ENCODE measurements at places on chromosomes 2 and 18.

DNA sequence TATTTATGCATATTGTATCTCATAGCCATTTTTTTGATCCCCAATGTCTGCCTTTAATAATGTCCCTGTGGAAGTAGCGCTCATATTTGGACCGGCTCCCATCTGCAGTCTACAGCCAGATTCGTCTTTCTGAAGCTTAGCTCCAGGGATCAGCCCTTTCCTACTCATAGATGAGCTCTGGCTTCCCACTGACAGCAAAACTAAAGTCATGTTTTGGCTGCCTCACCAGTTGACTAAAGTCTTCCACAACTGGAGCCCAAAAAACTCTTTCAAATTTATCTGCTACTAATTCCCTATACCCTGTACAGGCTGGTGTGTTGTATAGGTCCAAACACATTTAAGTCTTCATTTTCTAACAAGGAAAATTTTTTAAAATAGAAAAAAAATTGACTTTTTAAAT lies 294.2 kb upstream of the HNMT start:
- no peak for DNase-seq

DNA sequence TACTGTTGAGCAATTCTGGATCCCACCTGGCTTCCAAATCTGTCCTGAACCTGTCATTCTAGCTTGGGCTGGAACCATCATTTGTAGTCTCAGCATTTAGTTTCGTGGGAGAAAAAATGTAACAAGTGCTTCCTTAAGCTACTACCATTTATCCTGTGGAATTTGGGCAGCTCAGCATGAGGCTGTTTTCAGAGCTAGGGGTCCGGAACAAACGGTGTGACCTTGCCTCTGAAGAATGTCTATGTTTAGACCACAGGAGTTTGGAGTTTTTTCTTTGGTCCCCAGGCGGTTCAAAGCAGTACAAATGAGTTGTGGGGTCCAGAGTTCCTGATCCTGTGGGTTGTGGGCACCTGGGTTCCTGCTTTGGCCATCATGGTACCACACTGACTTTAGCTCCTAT lies 59.1 kb upstream of the TMEM178A start:
- no peak for DNase-seq

GRCh38 chr18:41783065-41783818 lies 171.8 kb upstream of the PIK3C3 start:
- no peak for DNase-seq

- DNase-seq: no peak
These were observed 79.0 kb downstream of the ALPK2 start for GRCh38 chr18:58549814-58550339.

- no peak for DNase-seq
These were observed 83.9 kb downstream of the CBLN2 start for GRCh38 chr18:72460210-72460680.

- no peak for DNase-seq
These were observed 3.2 kb downstream of the STRN start for GRCh38 chr2:36963106-36963505.

GRCh38 chr18:13560306-13560705 lies 166.1 kb downstream of the FAM210A start:
- no peak for DNase-seq

DNA sequence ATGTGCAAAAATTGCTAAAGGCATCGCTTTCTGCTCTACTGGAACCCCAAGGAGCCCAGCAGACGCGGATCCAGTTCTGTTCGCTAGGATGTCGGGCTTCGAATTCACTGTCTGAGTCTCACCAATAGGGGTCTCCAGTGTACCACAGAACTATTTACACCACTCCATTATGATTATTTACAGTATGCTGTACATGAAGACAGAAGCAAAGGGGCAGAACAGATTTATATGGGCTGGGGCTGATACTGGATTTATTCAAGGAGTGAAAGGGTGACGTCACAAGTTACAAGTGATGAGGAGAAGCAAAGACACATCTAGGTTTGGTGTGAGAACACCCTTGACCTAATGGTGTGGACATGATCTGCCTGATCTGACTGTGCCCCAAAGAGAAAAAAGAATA lies 185.3 kb upstream of the ATP5MC3 start:
- peak; percentile 45 for DNase-seq

DNA sequence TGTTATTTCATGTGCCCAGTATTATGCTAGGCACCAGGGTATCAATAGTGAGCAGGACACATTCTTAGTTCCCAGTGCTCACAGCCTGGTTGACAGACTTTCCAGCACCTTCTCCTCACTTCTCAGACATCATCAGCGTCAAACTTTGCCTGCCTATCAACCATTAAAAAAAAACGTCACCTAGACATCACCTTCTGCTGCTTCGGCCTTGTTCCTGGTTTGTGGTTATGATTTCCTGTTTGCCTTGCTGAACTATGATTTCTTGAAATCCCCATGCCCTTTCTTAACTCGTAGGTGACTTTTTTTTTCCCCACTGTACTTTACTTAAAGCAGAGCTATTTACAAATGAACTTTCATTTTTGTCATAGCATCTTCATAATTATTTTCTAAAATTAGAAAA lies 60.4 kb upstream of the NABP1 start:
- DNase-seq: no peak

GRCh38 chr2:223721746-223722145 lies 115.6 kb downstream of the AP1S3 start:
- DNase-seq: no peak

- DNase-seq: no peak
These were observed 183.7 kb upstream of the LHCGR start for GRCh38 chr2:48939232-48939631.

- DNase-seq: peak; percentile 35
These were observed 3.4 kb upstream of the TET3 start for GRCh38 chr2:73981081-73982001.

DNA sequence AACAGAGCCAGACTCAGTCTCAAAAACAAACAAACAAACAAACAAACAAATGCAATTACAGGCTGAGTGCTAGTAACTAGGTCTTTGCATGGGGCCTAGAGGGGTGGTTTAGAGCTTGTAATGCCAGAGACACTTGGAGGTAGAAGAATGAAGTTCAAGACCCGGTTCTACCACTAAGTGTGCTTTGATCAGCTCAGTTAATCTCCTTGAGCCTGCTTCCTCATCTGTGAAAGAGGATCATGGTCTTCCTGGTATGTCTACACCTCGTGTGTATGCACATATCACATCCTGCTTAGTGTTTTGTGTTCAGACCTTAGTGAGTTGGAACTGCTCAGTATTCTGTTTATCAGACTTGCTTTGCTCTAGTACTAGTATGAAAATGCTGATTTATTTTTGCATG lies 4.8 kb upstream of the ATP6V1C2 start:
- no peak for DNase-seq

DNA sequence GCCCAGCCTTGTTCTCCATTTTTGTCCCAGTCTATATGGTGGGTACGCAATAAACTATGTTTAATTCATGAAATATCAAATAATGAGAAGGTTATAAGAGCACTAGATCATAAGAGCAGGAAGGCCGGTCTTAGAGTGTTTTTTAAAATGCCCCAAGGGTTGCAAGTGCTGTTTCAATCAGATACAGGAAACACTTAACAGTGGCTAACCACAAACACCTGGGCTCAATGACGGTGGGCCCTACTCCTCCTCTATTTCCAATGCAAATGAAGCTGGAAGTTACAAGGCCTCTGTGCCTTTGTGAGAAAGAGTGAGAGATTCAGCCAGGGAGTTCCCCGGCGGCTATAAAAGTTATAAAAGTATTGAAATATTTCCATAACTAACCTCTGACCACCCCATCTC lies 18.9 kb upstream of the WDR33 start:
- DNase-seq: no peak

- DNase-seq: no peak
These were observed 23.7 kb downstream of the TIMM21 start for GRCh38 chr18:74171910-74172606.

DNA sequence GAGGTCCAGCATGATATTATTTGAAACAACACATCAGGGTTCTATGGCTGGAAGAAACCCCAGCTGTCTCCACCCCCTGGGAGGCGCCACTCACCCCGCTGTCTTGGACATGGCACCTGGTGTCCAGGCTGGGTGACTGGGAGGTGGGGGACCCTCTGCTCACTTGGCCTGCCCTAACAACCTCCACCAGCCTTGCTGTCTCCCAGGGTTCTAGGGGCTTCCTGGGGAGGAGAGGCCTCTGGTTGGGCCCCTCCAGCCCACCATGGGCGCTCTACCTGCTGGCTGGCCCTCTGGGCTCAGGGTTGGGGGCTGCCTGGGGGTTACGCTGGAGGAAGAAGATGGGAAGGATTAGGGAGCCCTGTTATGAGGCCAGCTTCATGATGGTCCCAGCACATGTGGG lies 16.3 kb downstream of the PER2 start:
- DNase-seq: no peak

GRCh38 chr2:218334531-218334930 lies 22.1 kb upstream of the CATIP start:
- DNase-seq: no peak

DNA sequence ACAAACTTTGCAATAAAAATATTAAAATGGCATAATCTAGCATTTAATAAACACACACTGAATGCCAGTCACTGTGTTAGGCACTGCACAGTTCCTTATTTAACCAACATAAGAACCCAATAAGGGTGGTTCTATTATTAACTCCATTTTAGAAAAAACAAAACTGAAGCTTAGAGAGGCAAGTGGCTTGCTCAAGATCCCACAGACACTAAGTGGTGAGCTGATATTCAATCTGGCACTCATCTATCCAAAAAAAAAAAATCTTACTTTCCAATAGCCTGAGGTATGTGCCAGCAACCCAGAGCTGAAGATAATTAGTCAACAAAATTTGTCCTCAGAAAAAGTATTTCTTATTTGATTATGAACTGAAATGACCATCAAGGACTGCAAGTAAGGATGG lies 799 bp downstream of the CYTIP start:
- no peak for DNase-seq

GRCh38 chr2:134203175-134203574 lies 50.7 kb upstream of the MGAT5 start:
- DNase-seq: no peak

GRCh38 chr18:48418539-48419276 lies 9.5 kb upstream of the ZBTB7C start:
- DNase-seq: no peak

DNA sequence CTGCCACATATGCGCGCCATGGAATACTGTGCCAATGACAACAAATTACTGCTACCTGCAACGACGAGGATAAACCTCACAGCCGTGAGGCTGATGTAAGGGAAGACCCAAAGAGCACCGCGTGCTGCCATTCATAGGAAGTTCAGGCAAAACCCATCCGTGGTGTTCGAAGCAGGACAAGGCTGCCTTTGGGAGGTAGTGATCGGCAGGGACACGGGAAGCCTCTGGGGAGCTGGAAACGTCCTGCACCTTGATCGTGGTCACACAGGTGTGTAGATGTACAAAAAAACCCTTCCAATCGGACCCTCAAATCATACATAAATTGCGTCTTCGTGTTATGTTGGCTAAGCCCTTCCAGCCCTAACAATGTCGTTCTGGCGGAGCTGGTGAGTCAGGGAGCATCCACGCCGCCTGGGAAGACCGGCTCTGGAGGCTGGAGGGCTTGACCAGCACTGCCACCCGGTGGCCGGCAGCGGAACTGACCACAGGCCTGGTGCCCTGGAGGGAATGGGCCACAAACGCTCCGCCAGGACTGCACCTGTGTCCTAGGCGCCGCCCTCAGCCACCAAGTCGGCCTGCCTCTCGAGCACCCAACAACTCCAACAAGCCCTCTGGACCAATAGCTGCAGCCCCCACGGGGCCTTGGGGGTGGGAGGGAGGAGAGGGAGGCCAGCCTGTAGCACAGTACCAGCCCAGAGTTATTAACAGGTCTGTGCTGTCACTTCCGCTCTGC lies 4.1 kb upstream of the NEURL3 start:
- DNase-seq: peak; percentile 93

DNA sequence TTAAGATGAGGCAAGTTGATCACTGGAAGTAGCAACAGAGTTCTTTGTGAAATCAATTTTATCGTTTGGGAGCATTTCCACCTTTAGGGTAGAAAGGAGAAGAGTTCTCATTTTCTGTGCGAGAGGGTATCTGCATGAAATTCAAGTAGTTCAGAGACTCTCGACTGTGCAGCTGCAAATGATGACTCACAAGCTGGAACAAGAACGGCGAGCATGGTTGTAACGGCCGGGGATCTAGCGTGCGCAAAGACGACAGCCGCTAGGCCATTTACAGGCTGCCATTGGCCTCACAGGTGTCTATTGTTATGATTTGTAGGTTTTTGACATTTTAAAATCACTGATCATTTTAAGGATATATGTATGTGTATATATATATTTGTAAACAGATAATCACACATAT lies 5.2 kb downstream of the KLHL29 start:
- DNase-seq: no peak

DNA sequence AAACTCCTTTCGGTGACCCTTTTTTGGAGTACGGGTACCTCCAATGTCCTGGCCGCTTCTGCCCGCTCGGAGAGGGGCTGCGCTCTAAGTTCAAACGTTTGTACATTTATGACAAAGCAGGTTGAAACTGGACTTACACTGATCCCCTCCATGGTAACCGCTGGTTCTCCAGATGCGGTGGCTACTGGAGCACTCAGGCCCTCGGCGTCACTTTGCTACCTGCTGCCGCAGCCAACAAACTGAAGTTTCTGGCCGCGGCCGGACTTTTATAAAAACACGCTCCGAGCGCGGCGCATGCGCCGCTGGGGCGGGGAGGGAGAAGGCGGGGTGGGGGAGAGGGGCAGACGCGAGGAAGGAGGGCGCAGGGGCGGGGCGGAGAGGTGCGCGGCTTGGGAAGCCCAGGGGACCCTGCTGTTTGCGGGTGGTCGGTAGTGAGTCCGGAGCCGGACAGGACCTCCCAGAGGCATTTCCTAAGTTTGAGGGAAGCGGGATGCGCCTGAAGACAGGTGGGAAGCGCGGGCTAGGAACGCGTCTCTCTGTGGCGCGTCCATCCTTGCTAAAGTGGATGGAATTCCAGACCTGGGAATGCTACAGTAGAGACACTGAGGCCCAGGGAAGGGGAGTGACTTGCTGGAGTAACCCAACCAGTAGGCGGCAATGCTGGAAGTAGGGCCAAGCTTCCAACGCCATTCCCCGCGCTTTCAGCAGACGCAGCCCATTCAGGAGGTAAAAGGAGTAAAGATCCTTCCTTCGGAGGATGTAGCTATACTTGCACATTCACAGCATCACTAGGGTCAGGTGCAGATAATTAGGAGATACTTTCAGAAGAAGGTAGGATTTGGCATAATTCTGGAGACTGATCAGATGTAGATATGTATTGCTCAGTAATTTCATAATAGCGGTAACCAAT lies at the start of gene CXCR4:
Gene CXCR4, minus strand, starts transcription at position 241 of the 910 bp plus-strand sequence. Its CDS starts 89 bp downstream, at position 152.
- DNase-seq: peak; percentile 86

GRCh38 chr2:77910136-77910535 lies 388.0 kb upstream of the LRRTM4 start:
- DNase-seq: no peak

DNA sequence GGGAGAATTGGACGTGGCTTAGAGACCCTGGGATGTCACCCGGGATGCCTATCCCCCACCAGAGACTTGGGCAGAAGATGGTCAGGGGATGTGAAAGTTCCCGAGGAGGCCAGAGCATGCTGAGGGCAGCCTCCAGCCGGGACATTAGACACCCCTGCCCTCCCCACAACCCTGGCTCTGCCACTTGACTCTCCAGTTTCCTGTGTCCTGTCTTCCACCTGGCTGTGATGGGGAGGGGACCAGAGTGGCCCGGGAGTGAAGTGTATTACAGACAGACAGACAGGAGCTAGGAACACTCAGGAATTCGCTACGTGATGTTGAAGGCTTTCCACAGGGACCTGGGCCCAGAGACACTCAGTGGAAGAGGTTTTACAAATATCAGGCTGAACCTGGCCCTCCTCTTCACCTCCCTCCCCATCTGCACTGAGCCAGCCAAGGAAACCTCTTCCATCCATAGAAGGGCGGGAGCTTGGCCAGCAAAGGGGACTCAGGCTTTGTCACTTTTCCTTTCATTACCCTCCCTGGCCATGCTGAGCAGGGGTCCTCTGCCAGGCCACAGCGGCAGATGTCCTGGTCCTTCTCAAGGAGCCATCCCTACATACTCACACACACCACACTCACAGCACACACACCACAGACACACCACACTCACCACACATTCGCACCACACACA lies 60.7 kb downstream of the SDC1 start:
- DNase-seq: no peak

Measured in neural crest cell (in vitro differentiated cells).